ENCODE measurements at places on chromosomes 7 and 10.

DNA sequence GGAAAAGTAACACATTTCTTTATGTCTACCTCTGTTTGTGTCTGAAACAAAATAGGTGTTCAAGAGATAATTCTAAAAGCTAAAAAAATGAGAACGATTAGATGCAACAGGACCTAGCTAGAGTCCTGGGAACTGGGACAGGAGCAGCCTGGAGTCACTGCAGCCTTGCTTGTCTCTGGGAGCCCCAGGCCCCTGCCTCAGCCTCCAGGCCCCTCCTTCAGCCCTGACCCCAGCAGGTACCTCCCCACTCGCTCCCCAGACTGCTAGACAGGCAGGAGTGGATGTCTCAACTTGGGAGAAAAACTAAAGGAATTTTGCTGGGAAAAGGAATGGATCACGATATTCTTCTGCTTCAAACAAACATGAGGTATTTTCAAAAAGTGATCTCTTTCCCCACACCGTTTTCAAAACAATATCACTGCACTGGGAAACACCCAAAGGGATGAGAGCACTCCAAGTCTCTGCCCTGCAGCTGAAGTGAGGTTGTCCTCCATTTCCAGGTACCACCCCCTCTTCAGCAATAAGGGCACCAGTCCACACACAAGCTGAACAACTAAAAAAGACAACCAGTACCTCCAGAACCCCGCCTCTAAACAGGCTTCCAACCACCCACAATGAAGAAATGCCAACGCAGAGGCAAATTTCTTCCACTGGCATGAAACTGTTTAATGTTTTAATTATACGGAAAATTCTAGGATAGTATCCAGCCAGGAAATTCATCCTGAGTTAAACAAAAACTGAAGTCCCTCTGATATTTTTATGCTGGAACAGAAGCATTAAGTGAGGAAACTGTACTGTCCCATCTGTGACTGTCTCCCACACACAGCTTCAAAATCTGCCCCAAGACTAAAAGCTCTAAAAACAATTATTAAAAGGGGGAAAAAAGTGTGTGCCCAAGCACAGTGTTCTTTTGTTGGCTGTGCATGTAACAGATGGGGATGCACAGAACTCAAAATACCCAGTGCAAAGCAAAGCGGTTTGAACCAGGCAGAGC, 47.2 kb downstream of the XPNPEP1 start:
- no peak for DNase-seq

DNA sequence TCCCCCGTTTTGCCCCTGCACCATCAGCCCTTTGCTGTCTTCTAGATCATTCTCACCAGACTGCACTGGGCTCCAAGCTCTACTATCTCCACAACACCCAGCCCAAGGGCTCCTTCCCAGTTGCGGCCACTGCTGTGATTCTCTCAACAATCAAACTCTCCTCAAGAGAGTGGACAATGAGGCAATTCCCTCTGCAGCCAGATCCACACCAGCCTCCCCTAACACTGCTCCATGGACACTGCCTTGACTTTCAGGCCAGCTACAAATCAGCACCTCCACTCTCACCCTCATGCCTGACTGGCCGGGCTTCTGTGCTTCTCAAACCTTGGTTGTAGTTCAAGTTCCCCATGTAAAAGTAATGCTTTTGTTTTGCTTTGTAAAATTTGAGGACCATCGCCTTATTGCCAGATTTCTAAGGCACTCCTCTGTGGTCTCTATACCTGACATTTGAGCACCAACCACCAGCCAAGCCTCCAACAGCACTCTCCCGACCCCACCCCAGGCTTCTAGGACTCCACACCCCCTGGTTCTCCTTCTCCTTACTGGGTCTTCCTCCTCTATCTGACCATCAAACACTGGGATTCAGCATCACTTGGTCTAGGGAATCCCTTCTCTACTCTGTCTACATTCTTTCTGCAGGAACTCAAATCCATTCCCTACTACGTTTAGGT, 45.4 kb downstream of the PPIF start:
- DNase-seq, result no peak

DNA sequence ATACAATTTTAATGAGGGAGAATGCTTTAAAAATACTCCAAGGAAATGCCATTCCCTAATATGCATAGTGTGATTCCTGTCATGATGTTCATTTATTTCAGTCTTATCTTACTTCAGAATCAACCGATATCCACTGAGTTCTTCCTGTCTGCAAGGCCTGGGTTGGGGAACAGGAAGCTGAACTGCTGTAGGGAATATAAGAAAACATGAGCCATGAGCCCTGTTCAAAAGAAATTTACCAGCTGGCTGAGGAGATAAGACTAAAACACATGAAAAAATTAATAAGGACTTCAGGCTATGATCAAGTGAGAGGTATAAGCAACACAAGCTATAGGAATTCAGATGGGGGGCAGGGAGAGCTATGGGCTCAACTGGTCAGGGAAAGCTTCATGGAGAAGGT, 184.7 kb downstream of the PLPP4 start:
- no peak for DNase-seq

DNA sequence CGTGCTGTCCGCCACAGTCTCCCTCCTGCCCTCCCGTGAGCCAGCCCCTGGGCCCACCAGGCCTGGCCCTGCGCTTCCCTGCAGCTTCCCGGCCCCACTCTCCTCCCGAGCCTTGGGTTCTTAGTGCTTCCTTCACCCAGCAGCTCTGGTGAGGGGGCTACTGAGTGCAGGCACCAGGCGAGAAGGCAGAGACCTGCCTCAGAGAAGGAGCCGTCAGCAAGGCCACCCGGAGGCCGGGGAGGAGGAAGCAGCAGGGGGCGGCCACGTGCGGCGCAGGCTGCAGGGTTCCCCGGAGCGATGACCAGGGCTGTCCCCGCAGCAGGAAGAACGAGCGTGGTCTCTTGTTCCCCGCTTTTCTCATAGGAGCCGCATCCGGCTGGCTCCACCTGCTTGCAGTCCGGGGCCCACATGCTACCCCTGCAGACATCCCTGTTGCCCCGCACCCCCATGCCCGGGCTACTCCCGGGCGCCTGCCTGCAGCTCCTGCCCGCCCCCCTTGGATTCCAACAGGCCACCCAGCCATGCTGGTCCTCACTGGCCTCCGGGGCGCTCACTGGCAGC, 20.5 kb downstream of the YKT6 start:
- DNase-seq, result no peak

DNA sequence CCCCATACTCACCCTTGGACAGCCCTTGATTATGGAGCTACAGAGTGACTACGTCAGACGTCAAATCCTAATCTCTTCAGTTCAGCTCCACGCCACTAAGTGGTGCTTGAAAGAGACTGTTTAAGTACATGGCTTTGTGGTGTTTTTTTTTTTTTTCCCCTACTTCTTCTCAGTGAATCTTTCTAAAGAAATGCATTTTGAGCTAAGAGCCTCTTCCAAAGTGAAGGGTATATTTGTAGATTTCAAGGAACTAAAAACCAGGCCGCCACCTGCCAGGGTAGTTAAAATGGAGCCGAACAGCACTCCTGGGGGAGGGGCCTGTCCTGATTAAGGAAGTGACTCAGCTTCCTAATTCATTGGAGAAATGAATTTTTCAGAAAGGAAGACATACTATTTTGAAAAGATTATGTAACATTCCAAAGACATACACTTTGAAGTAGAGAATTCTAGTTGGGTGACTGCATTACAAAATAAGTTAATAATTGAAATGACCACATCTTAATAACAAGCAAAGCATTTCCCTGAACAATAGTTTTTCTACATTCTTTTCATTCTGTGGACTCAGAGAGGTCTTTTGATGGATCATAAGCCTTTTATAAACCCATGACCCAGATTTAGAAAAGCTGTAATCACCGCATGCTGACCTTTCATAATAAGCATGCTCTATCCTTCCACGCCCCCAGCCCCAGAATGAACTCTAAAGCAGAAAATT, 20.6 kb upstream of the VPS41 start:
- no peak for DNase-seq

GRCh38 chr7:151514461-151515275, 5.0 kb downstream of the RHEB start:
- no peak for DNase-seq

GRCh38 chr7:91784469-91784868, 96.0 kb downstream of the MTERF1 start:
- DNase-seq, result peak; percentile 63

- DNase-seq, result no peak
Measured at GRCh38 chr10:11403116-11403515, 208.3 kb downstream of the USP6NL start.

GRCh38 chr10:7818295-7819120, at the start of gene TAF3:
TSS of gene TAF3 (plus strand) at chr10:7818505. CDS start at chr10:7818710, 205 bp downstream.
- peak; percentile 97 for DNase-seq

DNA sequence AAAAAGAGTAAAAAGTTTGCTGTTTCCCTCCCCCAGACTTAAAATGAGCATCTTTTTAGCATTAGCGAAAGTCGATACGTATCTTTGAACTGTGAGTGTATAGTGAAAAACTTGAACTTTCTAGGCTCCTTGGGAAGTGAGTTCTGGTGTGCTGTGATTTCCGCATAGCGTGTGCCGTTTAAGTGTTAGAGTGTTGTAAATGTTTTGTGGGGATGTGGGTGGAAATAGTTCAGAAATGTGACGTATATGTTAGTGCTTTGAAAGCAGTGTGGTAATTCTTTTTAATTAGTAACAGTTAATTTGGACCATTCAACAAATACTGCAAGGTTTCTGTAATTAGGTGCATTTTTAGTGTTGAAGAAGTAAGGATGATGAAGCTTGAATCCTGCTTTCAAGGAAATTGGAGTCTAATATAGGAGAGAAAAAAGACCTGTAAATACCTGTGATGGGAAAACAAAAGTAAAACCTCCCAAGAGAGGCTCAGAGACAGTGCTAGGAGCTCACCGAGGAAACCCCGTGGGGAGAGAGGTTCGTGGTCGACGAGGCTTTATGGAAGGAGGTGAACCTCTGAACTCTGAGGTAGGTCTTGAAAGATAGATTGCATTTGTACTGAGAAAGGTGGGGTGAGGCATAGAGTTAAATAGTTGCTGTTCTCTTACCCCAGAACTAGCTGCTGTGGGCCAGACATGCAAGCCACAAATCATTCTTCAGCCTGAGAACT, 40.8 kb downstream of the RBM33 start:
- no peak for DNase-seq

GRCh38 chr10:132374176-132374575, 22.8 kb upstream of the PWWP2B start:
- no peak for DNase-seq

DNA sequence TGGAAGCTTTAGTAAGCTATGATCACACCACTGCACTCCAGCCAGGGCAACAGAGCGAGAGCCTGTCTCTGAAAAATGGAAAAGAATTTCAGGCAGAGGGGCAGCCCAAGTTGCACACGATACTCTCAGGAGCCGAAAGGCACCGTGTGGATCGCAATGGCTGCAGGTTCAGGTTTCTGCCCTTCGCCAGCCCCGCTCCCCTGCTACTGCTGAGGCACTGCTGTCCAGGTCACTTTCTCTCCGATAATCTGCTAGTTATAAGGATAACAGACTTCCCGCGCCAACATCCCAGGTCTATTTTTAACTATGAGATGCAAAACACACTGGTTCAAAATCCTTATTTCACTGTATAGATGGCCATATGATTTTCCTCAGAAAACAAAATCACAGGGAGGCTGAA, 11.1 kb downstream of the BEND7 start:
- no peak for DNase-seq

- peak; percentile 81 for DNase-seq
Measured at GRCh38 chr7:123154231-123154860, 45.4 kb downstream of the SLC13A1 start.

DNA sequence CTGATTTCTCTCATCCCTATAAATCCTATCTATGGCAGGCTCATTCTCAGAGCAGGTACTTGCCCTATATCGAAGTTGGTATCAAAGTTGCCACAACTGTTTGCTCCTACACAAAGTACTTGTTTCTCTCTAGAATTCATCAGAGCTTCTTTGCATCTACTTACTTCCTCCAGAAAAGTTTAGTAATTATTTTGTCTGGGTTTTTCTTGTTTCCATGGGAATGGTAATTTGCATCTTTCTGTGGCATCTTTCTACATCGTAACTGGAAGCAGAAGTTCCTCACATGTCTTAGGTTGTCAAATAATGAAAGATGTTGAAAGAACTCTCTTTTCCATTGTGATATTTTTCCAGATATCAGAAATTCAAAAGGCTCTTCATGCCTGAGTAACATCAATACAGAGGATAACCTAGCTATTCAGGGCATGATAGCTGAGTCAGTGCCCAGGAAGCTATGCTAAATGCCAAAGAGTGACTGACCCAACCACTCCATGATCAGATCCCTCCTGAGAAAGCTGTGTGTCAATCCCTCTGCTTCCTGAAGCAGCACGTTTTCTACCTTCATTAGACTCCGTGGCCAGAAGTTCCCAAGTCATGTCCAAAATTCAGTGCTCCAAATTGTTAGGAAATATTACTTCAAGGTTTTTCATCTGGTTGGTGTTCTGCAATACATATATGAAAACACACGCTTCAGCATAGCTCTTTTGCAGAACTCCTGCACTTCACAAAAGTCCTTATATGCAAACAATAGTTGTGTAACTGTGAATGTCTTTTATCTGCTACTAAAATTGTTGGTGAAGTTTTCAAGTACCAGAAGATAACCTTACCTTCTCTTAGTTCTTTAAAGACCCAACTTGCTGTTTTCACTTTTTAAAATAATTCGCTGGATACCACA, 216.5 kb downstream of the VTI1A start:
- DNase-seq, result peak; percentile 25

DNA sequence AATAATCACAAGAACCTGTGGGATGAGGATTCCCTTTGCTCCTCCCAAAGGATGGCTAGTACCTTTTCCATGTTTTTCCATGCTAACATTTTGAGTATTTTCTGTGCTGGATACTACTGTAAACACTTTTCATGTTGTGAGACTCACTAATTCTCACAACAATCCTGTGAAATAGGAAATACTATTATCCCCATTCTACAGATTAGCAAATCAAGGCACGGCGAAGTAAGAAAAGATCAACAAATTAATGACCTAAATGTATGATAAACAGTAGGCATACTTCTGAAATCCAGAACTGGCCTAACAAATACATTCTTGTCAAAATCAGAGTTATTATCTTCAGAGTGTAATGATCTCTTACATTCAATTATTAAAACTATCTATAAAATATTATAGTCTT, 69.3 kb downstream of the ENO4 start:
- DNase-seq, result no peak

GRCh38 chr10:29181936-29182335, 106.9 kb upstream of the LYZL1 start:
- no peak for DNase-seq

DNA sequence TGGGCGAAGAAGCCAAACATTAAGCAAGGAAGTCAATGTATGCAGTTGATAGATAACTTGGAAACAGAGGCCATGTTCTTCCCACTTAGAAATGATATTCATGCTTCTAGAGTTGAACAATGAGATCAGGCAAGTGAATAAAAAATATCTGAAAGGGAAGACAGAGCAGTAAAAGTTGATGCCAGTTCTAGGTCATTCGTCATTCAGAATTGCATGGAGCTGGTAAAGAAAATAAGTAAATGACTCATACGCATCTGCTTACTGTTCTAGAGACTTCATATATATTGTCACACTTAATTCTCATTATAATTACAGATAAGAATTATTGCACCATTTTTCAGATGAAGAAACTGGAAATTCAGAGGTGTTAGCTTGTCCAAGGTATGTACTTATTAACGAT, 158.9 kb upstream of the FERD3L start:
- DNase-seq, result no peak
